ENCODE measurements at places on chromosomes 2 and 18.

DNA sequence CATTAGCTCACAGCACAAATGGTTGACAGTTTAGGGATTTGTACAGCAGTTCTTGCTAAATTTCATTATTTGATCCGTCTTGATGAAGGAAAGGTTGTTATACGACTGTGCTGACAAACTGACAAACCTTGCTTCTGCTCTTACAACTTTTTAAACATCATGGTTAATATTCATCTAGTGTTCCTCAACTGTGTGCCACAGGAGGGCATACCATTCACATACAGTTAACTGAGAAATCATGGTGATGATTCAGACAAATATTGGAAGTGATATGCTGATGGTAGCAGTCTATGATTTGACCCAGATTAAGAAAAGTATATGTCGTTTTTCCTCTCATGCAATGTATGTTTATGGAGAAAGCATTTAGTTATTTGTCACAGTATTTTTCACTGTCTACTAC lies 129.8 kb upstream of the FSIP2 start:
- no peak for DNase-seq

- no peak for DNase-seq
Measured at GRCh38 chr18:74682141-74682990, 84.7 kb downstream of the ZNF407 start.

DNA sequence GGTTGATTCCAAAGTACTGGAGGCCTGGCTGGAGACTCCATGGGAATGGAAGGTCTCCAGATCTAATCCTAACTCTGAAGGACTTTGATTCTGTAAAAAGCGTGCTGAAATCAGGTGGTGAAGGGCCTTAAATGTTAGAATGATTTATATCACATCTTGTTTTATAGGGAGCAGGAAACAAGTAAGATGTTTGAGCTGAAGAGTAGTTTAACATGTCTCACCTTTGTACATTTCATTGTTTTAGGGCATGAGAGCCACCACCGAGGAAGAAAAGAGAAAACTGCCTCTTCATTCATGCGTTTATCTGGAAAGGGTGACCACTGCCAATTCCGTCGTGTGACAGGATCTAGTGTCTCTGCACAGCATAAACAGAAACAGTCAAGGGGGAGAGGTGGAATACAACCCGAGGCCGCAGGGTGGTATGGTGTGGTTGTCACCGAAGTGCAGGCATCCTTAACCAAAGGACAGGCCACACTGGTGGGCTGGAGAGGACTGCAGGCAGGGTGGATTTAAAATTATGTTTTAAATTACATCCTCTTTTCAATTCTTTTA lies 445.3 kb downstream of the SLC4A3 start:
- DNase-seq = no peak

DNA sequence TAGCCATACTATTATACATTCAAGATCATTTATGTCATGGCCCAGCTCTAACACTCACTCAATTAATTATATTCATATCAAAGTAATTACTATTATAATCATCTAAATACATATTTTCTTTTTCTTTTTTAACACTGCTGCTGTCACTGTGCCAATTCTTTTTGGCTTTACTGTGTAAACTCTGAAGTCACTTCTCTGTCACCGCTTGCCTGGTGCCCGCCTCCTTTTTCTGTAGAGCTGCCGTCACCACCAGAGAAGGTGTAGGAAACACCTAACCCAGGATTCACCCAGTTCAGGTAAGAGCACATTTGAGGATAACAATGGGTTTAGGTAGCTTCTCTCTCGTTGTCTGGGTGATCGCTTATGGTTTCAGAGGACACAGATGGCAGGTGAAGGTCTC lies 93.3 kb downstream of the AOX1 start:
- DNase-seq = no peak

DNA sequence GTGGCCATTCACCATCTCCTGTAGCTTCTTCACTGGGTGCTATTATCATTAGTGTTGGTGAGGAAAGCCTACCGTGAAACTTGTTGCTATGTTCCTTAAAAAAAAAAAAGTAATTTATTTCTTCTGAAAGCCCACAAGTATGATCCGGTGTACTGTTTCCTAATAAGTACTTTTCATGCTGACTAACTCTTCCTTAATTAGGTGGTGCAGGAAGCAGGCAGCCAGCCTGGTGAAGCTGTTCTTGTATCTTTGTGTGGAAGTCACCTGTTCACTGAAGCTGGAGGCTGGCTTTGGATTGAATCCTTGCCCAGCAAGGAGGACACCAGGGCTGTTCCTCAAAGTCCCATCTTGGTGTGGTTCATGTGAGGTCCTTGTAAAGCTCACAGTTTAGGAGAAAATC lies 321.7 kb upstream of the THSD7B start:
- DNase-seq = no peak

DNA sequence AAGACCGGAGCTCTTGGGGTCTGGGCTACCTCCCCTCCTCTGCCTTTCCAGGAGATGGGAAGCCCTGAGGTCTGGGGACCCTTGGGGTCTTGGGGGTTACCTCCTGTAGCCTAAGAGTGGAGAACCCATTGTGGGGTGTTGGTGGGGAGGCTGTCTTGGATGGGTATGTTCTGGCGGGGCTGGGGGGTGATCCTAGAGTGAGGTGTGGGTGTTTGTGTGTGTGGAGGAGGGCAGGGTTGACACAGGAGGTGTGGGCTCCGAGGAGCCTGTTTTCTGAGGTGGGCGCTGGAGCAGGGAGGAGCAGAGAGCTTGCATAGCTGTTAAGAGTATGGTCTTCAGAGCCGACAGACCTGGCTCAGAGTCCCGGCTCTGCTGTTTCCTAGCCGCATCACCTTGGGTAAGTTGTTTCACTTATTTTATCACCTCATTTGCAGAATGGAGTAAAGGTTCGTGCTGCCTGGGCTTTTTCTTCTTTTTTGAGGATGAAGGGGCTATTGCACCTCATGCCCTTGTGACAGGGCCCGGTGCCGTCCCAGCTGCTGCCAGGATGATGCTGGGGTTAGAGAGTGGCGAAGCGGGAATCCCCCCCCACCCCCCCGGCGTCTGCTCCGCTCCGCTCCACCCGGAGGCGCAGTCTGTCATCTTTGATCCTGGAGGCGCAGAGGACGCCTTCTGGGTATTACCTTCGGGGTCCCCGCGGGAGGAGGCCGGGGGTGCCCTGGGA lies 17.2 kb downstream of the TET3 start:
- DNase-seq = no peak

DNA sequence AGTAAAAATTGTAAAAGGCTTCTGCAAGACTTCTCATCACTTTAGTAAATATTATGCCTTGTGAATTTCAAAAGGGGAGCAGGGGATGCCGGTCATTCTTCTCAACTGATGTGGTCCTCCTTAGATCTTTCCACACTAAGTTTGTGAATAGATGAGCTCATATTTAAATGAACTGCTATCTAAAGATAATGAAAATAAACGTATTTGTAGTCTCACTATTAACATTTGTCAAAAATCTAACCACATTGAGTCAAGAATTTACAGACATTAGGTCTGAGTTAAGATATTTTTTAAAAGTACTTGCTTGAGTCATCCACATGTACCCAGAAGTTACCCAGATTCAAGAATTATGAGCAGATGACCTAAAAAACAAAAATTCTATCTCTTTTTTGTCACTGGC lies 6.5 kb downstream of the PRPF40A start:
- DNase-seq = no peak

- no peak for DNase-seq
Measured at GRCh38 chr2:57562495-57562894, 484.1 kb upstream of the VRK2 start.

DNA sequence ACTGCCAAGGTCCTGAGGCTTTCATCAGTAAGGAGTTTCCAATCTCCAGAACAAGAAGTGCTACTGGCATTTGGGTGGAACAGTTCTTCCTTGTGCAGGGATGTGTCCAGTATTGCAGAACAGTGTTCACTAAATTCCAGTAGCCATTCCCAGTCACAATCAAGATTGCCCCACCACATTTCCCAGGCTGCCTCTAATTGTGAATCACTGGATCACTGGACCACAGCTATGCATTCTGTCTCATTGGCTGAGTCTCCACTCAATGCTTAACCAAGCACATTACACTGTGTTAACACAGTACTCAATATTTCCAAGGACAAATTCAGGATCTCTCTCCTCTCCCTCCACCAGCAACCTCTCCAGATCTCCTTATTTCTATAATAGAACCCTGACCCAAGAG lies 160.2 kb upstream of the CCDC150 start:
- no peak for DNase-seq

GRCh38 chr2:114517580-114517979 lies 75.1 kb downstream of the DPP10 start:
- no peak for DNase-seq

DNA sequence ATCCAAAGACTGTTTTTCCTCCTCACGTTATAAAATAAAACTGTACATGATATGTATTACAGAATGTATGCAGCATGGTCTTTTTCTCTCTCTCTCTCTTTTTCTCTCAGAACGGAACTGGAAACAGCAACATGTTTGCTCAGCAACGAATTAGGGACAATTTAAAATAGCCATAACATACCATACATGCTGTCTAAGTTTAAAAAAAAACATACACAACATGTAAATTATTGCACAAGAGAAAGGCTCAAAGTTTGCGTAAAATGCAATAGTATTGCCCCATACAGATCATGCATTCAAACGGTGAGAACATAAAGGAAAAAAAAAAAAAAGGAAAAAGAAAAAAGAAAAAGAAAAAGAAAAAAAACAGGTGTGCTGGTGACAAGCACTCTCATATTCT lies 93.6 kb downstream of the BCL11A start:
- DNase-seq = no peak

DNA sequence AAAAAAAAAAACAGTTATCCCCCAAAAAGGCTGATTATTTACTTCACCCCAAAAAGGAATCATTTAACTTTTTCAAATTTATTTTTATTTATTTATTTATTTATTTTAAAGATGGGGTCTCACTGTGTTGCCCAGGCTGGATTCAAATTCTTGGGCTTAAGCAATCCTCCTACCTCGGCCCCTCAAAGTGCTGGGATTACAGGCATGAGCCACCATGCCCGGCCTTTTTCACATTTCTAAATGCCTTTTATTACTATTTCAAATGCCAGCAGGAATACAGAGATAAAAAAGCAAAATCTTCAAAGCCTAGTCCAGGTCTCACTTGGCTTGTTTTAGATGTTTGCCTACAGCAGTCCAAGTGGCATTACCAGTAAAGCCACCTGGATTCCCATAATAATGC lies 239.1 kb downstream of the ALPK2 start:
- no peak for DNase-seq

DNA sequence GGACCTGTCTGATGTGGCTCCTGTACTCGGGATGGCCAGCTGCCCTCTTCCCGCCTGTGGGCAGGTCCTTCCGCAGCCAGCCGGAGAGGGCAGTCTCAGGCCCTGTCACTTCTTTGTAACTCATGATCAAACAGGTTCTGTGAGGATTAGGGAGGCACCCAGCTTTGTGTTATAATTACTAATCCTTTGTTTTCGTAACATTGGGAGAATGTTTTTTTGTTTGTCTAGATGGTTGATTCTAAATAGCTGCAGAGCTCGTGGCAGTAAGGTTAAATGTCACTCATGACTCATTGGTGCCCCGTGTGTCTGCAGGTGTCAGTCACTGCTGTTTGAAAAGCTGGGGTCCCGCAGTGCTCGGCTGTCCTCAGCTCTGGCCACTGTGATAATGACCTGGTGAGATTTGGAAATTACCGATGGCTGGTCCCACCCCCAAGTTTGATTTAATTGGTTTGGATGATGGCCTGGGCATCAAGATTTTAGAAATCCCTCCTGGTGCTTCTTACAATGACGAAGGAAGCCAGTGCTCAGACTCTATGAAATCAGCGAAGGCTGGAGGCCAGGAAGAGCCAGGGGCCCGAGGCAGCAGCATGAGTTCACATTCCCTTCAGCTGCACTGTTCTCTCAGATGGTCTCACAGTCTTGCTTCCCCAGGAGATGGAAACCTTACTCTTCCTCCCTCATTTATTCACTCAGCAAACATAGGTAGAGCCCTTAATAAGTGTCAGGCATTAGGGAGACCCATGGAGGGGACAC lies 172.8 kb downstream of the VAPA start:
- DNase-seq = no peak

DNA sequence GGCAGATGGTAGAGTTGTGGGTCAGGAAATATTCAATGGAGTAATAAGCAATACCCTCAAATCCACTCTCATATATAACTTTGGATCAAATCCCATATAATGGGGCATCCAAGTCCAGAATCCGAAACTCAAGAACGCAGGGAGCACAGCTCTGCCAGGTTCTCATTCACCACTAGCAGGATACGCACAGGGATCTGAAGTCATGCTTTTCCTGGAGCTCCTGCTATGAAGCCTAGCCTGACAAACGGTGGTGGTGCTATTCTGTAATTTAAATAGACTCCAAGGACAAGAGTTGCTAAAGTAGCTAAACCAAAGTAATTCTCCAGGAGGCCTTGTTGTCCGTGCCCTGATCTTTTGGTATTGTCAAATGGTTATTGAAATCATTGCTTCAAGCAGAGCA lies 264.8 kb downstream of the SLC8A1 start:
- DNase-seq = no peak

- no peak for DNase-seq
Measured at GRCh38 chr2:27049422-27050280, 1.8 kb upstream of the AGBL5 start.

GRCh38 chr2:27284996-27285395 lies 2.8 kb downstream of the TRIM54 start:
- no peak for DNase-seq

- no peak for DNase-seq
Measured at GRCh38 chr2:16674154-16674553, 8.5 kb upstream of the CYRIA start.

- DNase-seq = no peak
Measured at GRCh38 chr2:220162320-220162719, 534.9 kb downstream of the SLC4A3 start.

DNA sequence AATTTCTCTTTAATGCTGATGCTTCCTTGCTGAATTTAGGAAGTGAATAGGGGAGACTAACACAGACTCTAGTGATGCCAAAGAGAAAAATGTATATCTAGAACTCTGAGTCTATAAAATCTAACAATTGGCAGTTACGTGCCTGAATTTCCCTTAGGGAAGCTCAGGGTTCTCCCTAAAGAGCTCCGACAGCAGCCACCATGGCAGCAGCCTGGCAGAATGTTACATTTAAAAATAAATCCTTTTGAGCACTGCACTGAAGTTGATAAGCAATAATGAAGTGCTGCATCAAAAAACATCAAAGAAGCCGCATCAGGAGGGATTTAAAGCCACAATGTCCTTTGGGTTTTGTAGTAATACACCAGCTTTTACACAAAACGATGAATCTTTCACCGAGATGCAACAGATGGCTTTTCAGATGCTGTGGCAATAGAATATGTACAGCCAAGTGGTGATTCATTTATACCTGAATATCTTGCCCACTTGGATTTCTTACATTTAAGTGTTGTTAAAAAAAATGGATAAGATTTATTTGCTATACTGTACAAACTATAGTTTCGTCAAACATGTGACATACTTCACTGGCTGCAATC lies 291.2 kb upstream of the SESTD1 start:
- DNase-seq = no peak

- no peak for DNase-seq
Measured at GRCh38 chr2:236872015-236872414, 213.7 kb upstream of the COPS8 start.

All from H1 (cell line).